Stimulated activated CD8-positive, alpha-beta memory T cell treated with anti-CD3 and anti-CD28 coated beads, Interleukin-4, amount 100 ng/mL, for 1 hour (primary cell): ENCODE measurements at places on chromosomes 16 and 17.
A peak's percentile ranks its signal among the peaks of the same experiment; 100 is the strongest.

DNA sequence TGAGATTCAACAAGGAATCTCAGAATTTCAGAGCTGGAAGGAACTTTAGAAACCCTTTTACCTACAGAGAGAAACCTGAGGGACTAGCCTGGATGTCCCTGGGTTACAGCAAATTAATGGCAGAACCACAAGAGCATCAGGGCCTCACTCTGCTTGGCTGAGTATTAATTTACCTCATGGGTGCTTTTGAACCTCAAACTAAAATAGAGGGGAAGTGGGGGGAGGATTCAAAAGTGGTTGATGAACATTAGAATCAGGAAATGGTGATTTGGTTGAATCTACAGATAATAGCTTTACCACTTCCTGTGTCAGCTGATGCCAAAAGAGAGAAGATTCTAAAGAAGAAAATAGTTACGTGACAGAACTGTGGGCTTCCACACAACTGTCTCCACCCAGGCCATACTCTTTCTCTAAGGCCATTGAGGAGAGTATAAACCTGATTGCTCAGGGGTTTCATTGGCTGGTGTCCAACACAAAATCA lies 11.3 kb upstream of the SKAP1 start:
- no peak for DNase-seq

DNA sequence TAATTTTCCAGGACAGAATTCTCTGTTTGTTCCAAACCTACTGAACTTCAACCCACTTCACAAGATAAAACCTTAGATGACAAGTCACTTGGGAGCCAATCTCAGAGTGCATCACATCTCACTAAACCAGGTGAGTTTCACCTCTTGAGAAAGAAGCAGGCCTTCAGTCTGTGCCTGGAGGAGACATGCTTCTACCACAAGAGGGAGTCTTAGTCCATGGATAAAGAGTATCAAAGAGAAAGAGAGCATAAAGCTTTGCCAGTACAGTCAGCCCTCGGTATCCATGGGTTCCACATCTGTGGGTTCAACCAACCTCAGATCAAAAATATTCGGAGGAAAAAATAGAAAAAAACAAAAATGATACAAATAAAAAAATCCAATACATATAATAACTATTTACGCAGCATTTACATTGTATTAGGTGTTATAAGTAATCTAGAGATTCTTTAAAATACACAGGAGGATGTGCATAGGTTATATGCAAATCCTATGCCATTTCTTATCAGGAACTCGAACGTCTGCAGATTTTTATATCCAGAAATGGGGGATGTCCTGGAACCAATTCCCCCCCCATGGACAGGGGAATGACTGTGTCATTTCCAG lies 37.7 kb downstream of the DUSP14 start:
- DNase-seq, result no peak

DNA sequence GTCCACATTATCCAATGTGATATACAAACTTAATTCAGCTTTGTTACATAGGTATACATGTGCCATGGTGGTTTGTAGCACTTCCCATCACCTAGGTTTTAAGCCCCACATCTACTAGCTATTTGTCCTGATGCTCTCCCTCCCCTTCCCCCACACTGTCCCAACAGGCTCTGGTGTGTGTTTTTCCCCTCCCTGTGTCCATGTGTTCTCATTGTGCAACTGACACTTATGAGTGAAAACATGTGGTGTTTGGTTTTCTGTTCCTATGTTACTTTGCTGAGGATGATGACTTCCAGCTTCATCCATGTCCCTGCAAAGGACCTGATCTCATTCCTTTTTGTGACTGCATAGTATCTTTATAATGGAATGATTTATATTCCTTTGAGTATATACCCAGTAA lies 196.7 kb downstream of the CDH11 start:
- DNase-seq, result no peak

- no peak for DNase-seq
Observed at GRCh38 chr17:1147664-1148063, 32.1 kb downstream of the ABR start.

- DNase-seq, result no peak
Observed at GRCh38 chr17:67053438-67054000, 9.2 kb downstream of the CACNG1 start.

- DNase-seq, result no peak
Observed at GRCh38 chr17:76145231-76146052, 4.4 kb upstream of the FOXJ1 start.

DNA sequence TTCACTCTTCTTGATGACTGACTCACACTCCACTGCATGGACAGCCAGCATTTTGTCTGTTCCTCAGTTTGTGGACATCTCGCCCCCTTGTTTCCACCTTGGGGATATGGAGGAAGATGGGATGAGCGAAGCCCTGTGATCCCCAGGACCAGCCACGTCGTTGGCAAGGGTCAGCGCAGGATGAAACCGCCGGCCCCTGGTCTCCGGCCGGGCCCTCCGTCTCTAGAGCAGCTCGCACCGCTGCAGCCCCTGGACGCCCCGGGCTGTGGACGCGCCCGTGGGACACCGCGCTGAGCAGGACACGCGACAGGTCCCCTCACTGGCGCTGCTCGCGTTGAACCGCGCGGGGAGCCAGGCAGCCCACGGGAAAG lies 604 bp upstream of the ZC3H18 start:
- DNase-seq, result no peak

GRCh38 chr16:27169511-27170071 lies 33.7 kb upstream of the KDM8 start:
- peak; percentile 65 for DNase-seq

GRCh38 chr16:29825145-29826044 lies 5.1 kb downstream of the MVP start:
- no peak for DNase-seq

GRCh38 chr16:73888840-73889490 lies 407.6 kb upstream of the PSMD7 start:
- no peak for DNase-seq

DNA sequence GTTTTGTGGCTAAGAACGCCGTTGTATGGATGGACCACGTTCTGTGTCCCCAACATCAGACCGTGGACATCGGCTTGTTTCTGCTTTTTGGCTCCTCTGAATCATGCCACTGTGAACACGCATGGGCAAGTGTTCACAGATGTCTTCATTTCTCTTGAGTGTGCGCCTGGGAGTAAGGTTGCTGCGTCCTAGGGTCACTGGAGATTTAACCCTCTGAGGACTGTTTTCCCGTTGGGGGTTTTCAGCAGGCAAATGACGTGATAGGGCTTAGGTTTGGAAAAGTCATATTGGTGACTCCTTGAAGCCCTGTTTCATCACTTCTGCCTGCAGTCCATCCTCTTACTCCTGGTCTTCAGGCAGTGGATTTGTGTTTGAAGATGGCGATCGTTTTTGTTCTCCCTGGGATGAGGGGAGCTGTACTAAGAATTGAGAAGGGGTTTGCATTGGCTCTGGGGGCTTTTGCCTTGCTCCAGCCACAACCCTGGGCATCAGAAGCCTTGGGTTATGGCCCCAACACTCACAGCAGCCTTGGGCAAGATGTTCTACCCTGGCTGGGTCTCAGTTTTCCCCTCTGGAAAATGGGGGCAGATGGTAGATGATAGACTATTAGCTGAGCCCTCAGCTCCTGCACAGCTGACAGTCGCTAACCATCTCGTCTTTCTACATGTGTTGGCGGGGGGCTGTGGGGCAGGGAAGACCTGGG lies 67.2 kb upstream of the CIBAR2 start:
- no peak for DNase-seq

GRCh38 chr17:42240201-42240600 lies 36.0 kb downstream of the STAT5B start:
- DNase-seq, result no peak

- no peak for DNase-seq
Observed at GRCh38 chr16:13621639-13622038, 298.3 kb upstream of the ERCC4 start.

- DNase-seq, result no peak
Observed at GRCh38 chr17:82959242-82959930, 119.6 kb upstream of the ZNF750 start.

DNA sequence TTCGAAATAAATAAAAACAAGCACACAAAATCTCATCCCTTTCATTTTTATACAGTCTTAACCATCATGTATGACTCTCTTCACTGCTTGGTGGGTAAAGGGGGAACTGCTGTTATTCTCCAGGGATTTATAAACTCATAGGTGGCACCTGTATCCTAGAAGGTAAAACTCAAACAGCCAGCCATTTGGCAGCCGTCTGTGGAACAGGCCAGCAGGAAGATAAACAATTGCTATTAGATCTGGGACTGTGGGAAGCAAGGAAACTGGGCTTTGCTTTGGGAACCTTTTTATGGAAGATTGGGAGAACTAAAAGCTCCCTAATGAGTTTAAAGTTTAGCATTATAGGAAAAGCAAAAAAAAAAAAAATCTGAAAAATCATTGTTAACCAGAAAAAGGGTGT lies 126.0 kb downstream of the TANGO6 start:
- no peak for DNase-seq

DNA sequence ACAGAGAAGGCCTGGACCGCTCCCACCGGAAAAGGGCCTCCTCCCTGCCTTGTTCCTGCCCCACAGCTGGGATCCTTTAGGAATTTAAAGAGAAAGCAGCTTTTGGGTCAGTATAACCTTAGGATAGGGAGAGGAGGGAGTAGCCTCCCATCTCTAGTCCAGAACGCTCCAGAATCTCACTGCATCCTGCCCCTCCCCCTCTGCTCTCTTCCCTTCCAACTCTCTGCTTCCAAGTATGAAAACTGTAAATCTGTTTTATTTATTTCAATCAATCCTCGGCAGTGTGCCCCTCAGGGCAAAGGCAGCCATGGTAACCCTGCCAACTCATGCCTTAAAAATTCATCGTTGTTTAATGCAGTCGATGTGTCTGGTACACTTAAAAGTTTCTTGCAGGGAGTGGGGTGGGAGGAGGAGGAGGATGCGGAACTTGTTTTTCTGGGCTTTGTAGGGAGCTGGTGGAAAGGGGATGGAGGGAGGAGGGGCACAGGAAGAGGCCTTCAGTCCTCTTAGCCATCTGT lies 21.2 kb upstream of the MTSS2 start:
- no peak for DNase-seq

DNA sequence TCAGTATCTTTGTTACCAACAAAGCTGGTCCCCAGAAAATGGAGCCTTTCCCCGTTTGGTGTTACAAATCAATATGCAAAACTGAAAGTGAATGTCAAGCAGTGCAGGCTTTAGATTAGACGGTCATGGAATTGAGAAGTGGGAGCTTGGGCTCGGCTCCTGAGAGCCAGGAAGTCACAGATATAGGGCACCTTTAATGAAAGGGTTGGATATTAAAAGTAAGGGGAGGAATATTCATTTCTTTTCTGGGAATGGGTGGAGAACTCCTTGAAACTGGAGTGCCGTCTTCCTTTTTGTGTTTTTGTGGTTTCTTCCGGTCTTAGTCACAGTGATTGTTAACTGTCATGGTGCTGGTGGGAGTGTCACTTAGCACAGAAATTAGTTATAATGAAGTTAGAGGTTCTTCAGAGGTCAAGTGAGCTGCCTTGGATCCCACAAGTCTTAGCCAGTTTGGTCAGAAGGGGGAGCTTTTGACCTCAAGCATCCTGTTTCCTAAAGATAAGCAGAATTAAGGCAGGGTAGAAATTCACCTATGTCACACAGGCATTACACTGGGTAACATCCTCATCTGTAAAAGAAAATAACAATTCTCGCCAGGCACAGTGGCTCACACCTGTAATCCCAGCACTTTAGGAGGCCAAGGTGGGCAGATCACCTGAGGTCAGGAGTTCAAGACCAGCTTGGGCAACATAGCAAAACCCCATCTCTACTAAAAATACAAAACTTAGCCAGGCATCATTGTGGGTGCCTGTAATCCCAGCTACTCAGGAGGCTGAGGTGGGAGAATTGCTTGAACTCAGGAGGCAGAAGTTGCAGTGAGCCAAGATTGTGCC lies 9.6 kb upstream of the EIF1 start:
- no peak for DNase-seq

- DNase-seq, result no peak
Observed at GRCh38 chr17:40174514-40174913, 2.8 kb upstream of the RAPGEFL1 start.

DNA sequence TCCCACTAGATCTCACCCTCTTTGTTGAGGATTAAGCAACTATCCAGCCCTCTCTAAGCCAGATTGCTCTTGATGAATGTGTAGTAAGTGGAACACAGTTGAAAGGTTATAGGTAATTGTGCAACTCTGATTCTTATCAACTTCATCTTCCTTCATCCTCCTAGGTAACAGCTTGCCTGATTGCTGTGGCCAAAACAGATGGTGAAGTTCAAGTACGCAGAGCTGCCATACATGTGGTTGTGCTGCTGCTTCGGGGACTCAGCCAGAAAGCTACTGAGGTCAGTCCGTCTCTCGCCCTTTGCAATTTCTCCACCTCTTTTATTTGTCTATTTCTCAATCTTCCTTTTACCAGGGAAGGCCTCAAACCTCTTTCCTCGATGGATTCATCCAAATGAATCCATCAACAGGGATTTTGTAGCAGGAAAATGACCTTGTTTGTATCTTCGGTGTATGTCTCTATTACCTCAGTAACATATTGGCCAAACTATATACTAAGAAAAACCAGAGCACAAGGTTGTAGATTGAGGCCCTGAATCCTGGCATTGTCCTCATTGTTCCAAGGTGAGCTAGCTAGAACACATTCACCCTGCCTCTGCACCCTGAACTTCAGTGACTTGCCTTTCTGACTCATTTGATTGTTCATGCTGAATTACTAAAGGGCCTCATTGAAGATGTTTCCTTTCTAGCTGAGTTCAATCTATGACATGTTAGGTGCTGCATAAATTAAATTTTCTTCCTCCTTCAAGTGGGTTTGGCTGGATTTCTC lies 65.1 kb upstream of the HAS3 start:
- DNase-seq, result no peak

- DNase-seq, result no peak
Observed at GRCh38 chr16:22970209-22970865, 156.4 kb downstream of the HS3ST2 start.

DNA sequence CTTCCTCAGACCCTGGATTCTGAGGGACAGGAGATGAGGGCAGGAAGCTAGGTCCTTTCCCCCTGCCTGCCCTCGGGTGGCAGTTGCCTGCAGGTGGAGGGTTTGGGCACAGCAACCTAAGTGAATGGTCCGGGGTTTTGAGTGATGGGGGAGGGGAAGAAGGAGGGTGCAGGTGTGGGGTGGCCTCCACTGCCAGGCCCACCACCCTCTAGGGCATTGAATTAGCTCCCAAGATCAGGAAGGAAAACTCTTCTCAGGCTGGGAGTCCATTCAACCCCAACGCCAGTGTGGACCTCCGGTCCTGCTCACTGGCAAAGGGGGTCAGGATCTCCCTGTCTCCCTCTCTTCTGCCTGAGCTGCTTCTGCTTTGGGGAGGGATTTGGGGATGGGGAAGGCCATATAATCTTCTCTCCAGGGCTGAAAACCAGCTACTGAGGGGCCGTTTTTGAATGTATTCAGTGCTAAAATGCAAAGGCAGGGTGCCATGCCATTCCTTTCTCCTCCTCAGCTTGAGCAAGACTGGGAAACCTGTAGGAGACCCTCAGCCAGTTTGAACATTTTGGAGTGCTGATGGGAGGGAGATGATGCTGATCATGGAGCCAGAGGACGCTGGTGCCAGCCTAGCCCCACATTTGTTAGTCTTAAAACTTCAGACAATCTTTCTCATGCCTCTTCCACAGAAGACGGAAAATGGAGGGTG lies 18.8 kb downstream of the GRB7 start:
- no peak for DNase-seq

DNA sequence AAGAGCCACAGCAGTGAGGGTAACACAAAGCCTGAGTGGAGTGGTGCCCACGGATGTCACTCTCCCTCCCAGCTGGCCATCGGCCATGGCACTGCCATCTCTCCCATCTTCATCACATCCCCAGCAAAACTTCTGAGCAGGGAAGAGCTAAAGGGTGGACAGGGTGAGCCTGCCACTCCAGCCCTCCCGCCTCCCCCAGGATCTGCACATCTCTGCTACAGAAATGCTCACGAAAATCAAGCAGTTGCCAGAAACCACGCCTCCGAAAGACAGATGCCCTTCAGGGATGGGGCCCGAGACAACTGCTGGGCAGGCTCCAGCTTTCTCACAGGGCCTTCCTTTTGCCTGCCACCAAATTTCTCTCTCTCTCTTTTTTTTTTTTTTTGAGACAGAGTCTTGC lies 3.6 kb downstream of the GRIN2C start:
- DNase-seq, result no peak
